Gastrocnemius medialis (tissue), 4 donors: ENCODE measurements at places on chromosomes 4 and X. TPM values are rescaled to one million over a fixed set of nuclear protein-coding genes. Genes with fewer than 3 reads are reported as not detected.

The PLCXD1 gene
- total RNA-seq, result 0.92 TPM

The FGFBP2 gene
- not detected for total RNA-seq

The ANOS1 gene
- 5.0 TPM for total RNA-seq

The CACNA1F gene
- not detected for total RNA-seq

The BEND4 gene
- not detected for total RNA-seq

The ZFYVE28 gene
- total RNA-seq, result 3.6 TPM

The NSUN7 gene
- total RNA-seq, result not detected

The SOWAHB gene
- total RNA-seq, result not detected

The ARR3 gene
- total RNA-seq, result not detected

The CT45A3 gene
- not detected for total RNA-seq

The SERPINA7 gene
- not detected for total RNA-seq

The CCDC110 gene
- 4.1 TPM for total RNA-seq

The TCEAL4 gene
- total RNA-seq, result 21.1 TPM

The CFAP47 gene
- not detected for total RNA-seq

The LAP3 gene
- total RNA-seq, result 74.7 TPM

The REELD1 gene
- not detected for total RNA-seq

The GAGE2A gene
- not detected for total RNA-seq

The GAGE10 gene
- not detected for total RNA-seq

The PDCL2 gene
- total RNA-seq, result not detected

The UGT2B11 gene
- total RNA-seq, result not detected

The IDH3G gene
- total RNA-seq, result 92.7 TPM

The IL1RAPL1 gene
- total RNA-seq, result not detected

The GPC3 gene
- total RNA-seq, result 3.4 TPM

The UGT2A1 gene
- total RNA-seq, result not detected

The P2RY10 gene
- total RNA-seq, result 1.6 TPM

The MAGEA11 gene
- total RNA-seq, result not detected

The ENPP6 gene
- total RNA-seq, result 0.56 TPM

The TKTL2 gene
- not detected for total RNA-seq

The C4orf36 gene
- total RNA-seq, result not detected

The TLR2 gene
- 3.8 TPM for total RNA-seq

The MAGEA9B gene
- not detected for total RNA-seq

The DSPP gene
- not detected for total RNA-seq

The CC2D2A gene
- 2.9 TPM for total RNA-seq

The TBC1D8B gene
- 0.55 TPM for total RNA-seq

The DCAF12L2 gene
- total RNA-seq, result not detected

The ARMCX1 gene
- 13.9 TPM for total RNA-seq

The TSPAN5 gene
- total RNA-seq, result 18.7 TPM

The ARHGAP4 gene
- total RNA-seq, result 10.7 TPM

The TBC1D1 gene
- total RNA-seq, result 142 TPM

The MAOB gene
- total RNA-seq, result 7.8 TPM

The MGARP gene
- 0.38 TPM for total RNA-seq

The PPEF2 gene
- total RNA-seq, result not detected
